ENCODE measurements at places on chromosomes 7 and 10.
A peak's percentile ranks its signal among the peaks of the same experiment; 100 is the strongest.

DNA sequence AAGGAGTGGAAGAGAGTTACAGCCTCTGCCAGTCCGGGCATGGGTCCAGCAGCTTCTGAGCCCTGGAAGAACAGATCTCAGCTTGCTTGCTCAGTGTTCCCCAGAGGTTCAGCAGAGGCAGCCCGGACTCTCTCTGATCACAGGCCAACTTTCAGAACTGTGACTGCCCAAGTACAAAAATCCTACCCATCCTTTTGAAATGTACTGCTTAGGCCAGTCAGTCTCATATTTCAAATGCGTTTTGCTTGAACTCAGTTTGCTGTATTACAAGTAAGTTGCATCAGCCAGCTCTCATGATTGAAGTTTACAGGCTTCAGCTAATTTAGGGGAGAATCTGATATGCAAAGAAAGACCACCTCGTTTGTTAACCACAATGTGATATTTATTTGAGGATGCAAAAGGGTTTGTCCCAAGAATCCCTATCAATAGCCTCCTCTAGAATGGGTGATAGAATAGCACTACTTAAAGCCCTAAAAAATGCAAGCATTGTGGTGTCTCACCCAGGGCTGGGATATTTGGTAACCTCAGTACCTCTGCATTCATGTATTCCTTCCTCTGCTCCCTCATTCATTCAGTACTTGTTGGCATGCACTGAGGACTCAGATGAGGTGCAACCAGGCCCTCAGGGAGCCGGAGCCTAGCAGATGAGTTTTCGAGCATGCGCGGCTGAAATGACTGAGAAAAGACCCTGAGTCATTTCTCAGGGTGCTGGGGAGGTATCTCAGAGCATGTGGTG is 7.0 kb downstream of the AIMP2 start:
- DNase-seq: peak; percentile 90

DNA sequence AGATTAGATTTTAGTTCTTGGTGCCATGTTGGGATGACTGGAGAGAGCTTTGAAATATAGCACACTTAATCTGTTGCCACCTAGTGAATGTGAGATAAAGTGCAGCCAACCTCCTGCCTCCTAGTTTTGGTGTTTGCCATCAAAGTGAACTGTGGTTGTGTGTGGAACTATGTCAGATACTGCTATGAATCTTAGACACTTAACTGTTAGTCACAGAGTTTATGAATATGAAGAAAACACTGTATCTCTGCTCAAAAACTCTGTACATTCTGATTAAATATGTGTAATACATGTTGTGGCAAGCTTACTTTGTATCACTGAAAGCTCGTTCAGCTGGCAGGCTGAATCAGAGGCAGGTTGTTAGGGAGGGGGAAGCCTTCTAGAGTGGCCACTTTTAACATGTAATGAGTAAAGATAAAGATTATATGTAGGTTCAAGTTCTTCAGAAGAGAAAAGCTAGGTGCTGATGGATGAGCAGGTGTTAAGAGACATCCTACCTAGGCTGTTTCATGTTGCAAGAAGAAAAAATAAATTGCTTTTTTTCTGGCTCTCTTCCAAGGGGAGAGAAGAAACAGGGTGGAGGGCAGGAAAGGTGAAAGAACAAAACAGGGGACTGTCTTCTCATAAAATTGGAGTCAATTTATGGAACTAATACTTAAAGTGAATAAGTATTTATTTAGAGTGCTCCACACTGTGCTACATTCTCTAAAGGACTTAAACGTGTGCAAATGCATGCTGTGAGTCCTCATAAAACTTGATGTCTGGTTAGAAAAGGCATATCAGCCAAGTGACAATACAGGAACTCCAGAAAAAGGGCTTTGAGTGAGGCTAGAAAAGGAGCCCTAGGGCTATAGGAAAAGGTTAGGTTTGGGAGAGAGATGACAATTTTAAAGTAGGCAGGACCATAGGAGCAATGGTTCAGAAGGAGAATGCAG is 14.1 kb upstream of the LAMB1 start:
- DNase-seq: peak; percentile 80

- no peak for DNase-seq
Measured at GRCh38 chr10:70565556-70566514, 36.7 kb downstream of the PRF1 start.

GRCh38 chr10:113585949-113586348 is 33.1 kb downstream of the HABP2 start:
- no peak for DNase-seq

DNA sequence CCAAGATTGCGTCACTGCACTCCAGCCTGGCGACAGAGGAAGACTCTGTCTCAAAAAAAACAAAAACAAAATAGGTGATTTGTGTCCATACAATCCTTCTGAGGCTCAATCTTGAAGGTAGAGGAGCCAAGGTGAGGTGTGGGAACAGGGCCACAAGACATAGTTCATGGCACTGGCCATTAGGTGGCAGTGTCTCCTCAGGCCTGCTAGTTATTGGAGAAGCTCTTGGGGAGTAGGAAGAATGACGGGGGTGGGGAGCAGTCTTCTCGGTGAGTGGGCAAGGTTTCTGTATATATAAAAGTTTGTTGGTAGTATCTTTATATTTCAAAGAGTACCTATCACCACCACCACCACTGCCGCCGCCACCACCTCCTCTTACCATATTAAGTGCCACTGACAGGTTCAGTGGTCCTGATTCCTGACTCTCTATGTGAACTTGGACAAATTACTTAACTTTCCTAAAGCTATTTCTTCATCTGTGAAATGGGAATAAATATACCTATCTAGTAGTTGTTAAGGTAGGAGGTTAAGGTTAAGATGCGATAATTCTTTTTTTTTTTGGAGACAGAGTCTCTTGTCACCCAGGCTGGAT is 24.0 kb downstream of the CCSER2 start:
- peak; percentile 49 for DNase-seq

GRCh38 chr10:86285136-86285790 is 81.3 kb downstream of the GRID1 start:
- DNase-seq: no peak

GRCh38 chr7:134200970-134201369 is 73.8 kb downstream of the LRGUK start:
- DNase-seq: no peak

DNA sequence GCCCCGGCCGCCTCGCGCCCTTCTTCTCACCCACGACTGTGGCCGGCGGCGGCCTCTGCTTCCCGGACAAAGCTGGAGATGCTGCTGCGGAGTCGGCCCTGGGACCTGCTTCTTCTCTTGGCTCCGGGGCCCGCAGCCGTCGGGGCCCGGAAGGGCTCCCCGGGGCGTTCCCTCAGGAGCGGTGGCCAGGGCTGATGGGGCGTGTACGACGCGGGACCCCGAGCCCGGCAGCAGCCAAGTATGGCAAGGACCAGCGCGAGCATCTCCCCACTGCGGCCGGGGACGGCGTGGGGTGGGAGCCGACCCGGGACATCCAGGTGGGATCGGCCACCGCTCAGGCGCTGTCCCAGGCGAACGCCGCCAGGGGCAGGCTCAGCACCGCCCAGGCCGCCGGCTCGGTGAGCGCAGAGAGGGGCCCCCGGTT is 27.6 kb upstream of the BMS1 start:
- DNase-seq: no peak

DNA sequence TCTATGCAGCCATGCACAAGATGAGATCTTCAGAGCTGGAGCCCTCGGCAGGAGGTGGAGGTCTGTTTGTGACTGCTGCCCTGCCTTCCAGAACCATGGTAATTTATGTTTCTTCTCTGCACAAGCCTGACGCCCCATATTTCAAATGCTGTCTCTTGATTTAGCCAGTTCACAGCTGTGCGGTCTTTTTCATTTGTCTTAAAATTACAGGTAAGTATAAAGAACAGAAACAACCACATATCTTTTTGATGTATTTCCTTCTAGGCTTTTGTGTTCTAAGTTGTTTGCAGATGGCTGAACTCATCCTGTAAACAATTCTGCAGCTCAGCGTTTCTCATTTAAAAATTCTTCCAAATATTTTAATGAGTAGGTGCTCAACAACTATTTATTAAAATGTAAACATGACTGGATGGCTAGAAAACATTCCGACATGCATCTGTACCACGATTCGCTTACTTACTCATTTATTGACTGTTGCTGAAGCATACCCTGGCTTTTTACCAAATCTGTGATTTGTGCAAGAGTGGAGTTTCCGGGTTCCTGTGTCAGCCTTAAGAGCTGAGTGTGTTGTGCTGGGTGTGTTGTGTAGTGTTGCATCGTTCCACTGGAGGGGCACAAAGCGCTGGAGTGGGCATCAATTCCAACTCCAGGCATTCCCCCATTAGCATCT is 58.9 kb downstream of the PIP4K2A start:
- peak; percentile 19 for DNase-seq

DNA sequence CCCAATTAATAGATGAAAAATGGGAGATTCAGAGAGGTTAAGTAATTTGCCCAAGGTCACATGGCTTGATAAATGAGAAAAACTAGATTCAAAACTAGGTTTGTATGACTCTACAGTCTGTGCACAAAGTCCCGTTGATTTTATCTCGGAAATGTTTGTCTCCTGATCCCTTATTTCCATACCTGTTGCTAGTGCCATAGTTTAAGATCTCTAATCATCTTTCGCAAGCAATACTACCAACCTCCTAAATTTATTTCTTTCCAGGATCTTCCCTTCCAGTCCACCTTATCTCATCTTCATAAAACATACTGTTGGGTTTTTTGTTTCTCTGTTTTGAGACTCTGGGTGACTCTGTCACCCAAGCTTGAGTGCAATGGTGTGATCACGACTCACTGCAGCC is 2.9 kb downstream of the NT5C3A start:
- DNase-seq: no peak

DNA sequence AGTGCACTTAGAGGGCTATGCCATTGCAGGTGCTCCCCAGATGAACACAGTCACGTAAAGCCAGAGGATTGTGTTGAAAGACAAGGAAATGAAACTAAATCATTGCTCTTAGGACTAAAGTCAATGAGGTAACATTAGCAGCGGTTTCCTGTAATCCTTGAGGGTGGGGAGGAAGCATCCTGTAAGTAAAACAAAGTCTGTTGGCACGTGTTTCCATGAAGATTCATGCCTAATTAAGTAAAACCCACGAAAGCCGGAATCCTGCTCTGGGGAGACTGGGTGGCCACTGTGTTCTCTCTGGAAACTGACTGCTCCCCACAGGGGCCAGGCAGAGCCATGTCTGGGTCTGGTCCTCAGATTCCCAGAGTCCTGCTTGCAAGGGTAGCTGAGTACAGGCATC is 18.3 kb downstream of the STEAP1B start:
- no peak for DNase-seq

DNA sequence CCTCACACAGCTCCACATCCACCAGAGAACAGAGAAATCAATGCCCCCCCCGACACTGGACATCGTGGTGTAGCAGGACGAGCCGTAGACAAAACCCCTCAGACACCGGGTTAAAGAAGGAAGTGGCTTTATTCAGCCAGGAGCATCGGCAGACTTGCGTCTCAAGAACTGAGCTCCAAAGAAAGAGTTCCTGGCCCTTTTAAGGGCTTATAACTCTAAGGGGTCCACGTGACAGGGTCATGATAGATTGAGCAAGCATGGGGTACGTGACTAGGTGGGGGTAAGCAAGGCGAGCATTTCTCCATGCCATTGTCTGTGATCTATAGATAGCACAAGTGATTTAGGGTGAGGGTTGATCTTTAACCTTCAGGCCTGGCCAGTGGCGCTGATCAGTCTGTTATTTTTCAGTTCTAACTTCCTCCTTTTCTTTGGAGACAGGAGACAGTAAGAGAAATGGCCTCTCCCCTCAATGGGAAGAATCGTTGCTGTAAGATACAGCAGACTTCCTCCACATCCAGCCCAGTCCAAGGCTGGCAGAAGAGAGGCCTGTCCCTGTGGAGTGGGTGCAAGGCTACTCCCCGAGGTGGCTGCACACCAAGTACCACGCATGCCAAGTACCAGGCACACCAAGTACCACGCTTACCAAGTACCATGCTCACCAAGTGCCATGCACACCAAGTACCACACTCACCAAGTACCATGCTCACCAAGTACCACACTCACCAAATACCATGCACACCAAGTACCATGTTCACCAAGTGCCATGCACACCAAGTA is 19.5 kb upstream of the PPP2R2D start:
- no peak for DNase-seq

DNA sequence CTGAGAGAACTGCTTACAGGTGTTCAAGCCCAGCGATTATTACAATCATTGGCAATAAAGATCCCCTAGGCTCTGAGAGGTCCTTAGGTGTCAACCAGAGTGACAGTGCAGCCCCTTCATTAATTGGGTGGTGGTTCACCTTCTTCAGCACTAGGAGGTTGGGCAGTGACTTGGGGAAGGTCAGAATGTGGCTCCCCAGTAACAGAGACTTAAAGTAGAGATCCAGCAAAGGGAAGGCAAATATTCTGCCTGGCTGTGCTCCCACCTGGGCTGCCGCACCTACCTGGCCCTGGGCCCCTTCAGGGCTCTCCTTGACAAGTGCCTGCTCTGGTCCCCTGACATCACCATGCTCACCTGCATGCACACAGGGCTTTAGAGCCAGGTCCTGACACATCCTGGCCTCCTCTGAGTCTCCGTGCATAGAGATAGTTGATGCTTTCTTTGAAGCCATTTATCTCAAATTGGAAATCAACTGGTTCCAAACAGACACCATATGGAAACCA is 1.9 kb downstream of the CLRN3 start:
- no peak for DNase-seq

- DNase-seq: no peak
Measured at GRCh38 chr7:130490311-130490791, 1.5 kb upstream of the MEST start.

DNA sequence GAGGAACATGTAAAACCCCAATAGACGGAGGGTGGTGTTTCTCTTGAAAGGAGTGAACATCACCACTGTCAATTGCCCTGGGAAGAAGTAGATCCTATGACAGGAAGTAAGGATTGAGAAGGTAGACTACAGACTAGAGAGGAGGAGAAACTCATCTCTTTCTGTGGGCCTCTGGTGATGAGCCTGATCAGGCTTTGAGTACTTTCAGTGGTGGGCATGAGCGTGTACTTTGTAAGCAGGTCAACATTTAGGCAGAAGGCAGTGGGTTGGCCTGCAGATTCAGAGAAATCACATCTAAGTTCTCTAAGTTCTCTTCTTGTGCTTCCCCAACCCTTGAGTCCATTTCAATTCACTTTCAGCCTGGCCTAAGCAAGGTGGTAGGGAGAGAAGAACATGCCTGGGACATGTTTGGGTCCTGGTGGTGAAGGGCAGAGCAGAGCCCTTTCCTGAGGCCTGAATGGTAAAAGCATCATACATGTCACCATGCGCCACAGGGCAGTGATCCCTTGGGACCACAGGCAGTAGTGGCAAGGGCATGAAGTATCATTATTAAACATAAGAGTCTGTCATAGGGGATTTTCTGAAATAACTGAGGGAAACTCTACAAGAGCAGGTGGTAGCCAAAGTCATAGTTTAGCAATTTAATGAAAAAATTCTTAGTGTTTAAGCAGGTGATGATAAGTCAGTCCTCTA is 56.4 kb upstream of the ANKRD1 start:
- DNase-seq: no peak

DNA sequence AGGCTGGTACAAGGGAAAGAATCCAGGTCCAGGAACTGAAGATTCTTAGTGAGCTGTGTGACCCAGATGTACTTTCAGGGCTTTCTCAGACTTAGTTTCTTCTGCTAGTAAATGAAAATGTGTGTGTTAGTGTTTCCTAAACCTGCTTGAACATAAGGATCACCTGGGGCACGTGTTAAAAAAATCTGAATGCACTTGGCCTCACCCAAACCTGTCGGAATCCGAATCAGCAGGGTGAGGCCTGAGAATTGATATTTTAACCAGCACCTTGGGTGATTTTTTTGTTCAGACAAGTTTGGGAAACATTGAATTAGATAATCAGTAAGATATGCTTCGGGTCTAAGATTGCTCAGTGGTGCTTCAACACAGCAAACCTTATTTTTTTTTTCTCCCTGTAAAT is 59.7 kb downstream of the ZNF365 start:
- DNase-seq: no peak
